GM12865 (cell line): ENCODE measurements at places on chromosomes 1 and 21.

DNA sequence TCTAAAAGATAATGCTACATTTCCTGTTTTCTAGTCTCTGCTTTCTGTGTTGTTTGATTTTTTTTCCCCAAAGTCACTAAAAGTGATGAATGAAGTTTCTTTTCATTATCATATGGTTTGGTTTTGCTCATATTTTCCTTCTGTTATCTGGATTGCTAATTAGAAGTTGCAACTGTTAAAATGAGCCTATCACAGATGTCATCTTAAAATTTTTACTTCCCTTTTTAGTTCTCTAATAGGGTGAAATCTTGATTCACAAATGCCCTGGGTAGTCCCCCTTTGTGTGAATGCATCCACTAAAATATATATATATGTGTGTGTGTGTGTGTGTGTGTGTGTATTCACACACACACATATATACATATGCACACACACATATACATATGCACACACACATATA, 144.1 kb downstream of the GREM2 start:
- no peak for DNase-seq

DNA sequence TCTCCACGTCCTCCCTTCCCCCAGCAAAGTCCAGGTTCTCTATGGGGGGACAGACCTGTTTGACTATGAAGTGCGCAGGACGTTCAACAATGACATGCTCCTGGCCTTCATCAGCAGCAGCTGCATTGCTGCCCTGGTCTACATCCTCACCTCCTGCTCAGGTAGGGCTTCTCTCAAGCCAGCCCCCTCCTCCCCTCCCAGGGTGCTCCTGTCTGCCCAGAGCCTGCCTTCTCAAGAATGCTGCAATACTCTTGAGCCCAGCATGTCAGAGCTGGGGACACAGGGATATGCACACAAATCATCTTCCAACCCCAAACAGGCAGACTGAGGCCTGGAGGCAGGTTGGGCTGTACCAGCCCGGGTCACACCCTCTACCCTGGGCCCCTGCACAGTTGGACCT, 35.4 kb downstream of the DISP3 start:
- no peak for DNase-seq

DNA sequence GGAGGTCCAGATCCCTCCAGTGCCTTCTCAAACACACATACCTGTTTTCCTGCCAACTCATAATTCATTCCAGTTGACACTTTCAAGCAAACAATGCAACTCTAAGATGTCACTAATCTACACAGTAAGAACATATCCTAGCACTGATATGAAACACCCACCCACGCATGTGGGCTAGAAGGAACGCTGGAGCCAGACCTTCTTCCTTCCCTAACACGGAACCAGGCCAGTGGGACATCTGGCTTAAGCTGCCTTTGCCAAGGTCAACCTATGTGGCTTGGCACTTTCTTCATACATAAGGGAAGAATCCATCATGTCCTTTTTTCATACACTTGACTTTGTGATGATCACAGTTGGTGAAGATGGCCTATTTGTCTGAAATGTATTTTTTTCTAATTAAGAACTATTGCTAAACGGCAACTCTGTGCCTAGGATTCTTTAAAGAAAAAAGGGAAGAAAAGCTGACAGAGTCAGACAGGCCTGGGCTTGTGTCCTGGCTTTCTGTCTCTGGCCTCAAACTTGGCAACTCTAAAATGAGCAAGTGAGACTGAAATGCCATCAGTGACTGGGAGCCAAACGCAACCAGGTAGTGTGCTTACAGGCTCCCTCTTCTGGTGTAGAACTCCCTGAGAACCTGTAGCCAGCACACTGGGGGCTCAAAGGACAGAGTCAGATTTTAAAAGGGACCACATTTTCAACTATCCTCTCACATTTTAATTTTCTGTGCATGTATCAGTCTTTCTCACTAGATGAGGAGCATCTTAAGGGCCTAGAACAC, 92.6 kb upstream of the BEND5 start:
- DNase-seq: no peak

DNA sequence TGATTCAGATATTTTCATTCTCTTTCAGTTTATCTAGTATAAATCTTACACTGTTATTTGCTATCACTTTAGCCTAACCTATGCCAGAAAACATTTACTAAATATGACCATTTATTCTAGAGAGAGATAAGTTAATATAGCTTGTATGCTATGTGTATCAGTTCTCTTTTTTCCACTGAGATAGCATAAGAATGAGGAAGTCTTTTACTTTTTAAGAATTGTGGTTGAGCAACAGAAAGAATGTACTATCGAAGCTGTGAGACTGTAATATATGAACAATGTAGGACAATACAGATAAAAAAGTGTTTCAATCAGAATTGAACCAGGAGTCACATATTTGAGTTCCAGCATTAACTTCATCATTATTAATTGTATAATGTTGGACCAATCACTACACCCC, 479.9 kb upstream of the PLXNA2 start:
- DNase-seq: no peak

DNA sequence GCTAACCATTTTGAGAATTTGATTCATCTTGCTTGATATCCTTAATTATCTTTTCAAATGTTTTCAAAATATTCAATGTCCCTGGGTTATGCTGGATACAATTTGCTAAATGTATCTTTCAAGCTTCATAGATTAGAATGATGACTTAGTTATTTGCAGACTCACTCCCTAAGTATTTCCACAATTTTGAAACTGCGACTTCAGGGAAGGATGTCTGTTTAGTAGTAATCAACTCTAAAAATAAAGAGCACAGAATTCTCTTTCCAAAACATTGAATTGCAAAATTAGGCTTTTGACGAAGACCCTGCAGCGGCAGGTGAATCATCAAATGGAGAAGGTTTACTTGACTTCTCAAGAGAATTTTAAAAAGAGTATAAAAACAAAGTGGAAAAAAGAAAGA, 14.2 kb downstream of the RGS1 start:
- no peak for DNase-seq

- no peak for DNase-seq
Observed at GRCh38 chr1:246221485-246222255, 285.4 kb downstream of the SMYD3 start.

GRCh38 chr1:27545271-27545670, 55.3 kb upstream of the WASF2 start:
- no peak for DNase-seq

- DNase-seq: no peak
Observed at GRCh38 chr1:109765483-109765815, 1.7 kb upstream of the EPS8L3 start.

- DNase-seq: no peak
Observed at GRCh38 chr1:15150376-15150775, 3.2 kb upstream of the TMEM51 start.

- no peak for DNase-seq
Observed at GRCh38 chr1:39927538-39927937, 25.8 kb upstream of the MYCL start.
